ENCODE measurements at places on chromosomes 7 and 10. TPM values are rescaled to one million over a fixed set of nuclear protein-coding genes. Genes with fewer than 3 reads are reported as not detected.

The SPDYE6 gene
- not detected for total RNA-seq

The TNKS2 gene
- 11.8 TPM for total RNA-seq

- DNase-seq, result no peak
Measured at GRCh38 chr7:106114716-106115383, 2.7 kb upstream of the SYPL1 start.

- no peak for DNase-seq
Measured at GRCh38 chr10:100996678-100997359, 2.8 kb upstream of the LZTS2 start.

DNA sequence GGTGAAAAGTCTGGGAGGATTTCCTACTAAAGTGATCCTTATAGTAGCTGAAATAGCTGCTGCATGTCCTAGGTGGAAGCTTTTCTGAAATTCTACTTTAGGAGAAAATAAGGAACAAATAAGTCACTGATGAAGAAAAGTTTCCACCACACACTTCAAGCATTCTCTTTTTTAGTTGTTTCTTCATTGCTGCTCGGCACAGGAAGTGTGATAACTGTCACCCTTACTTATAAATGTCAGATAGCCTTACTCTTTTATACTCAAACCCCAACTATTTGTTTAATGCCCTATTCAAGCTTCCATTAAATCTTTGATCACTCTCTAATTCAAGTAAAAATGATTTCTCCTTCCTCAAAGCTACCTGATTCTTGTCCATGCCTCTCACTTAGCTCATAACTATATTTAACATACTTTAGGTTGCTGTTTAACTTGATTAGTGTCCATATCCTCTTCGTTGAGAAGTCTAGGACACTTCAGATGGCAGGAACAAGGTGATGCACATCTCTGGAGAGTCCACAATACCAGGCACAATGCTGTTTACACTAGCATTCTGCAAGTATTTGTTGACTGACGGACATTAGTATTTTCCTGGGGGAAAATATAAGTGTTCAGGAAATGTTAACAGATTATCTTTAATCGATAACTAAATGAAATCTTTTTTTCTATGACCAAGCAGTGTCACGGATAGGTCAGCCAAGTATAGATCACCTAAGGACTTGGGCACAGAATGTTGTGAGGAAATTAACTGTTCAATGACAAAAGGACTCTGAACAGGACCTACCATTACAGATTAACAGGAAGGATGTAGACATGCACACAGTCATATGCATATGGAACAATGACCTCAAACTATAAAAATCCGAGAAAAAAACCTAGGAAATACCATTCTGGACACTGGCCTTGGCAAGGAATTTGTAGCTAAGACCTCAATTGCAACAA, 67.4 kb downstream of the ZNF438 start:
- no peak for DNase-seq

GRCh38 chr7:151379534-151380198, 30.2 kb downstream of the WDR86 start:
- DNase-seq, result no peak

DNA sequence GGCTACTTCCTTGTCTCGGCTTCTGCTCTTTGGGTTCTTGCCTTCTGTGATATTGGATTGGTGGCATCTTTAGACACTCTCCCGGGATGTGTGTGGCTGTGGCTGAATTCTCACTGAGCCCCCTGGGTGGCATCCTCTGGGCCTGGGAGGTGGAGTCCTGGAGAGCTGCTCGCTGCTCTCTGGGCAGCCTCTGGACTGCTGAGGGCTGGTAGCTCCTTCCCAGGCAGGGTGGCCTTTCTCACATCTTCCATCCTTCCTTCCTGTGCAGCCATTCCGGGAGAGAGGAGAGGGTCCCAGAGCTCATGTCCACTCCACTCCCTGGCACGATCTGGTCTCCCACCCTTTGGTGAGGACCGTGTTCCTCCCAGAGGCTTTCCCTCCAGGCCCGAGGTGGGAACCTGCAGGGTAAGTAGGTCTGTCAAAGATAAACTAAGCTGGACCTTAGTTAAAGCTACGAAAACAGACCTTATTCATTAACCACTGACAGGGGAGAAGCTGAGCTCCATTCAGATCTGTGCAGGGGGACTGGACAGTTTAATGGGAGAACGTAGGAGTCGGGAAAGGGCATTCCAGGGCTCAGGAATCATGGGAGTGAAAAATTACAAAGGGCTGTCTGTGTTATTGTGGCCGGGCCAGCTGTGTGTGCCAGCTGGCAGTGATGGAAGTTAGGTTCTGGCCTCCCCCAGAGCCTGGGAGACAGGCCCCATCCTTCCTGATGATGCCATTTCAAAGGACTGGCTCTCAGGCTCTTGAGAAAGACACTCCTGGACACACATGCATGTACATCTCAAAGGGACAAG, 8.7 kb downstream of the ATP6V0E2 start:
- no peak for DNase-seq

All from left lobe of liver (tissue), 2 donors.